NCI-H526 treated with DMSO at 0.1 percent for 48 hours (cell line): ENCODE measurements at places on chromosomes 2 and 18.

GRCh38 chr2:17736989-17737388 is 16.6 kb downstream of the SMC6 start:
- DNase-seq, result no peak

DNA sequence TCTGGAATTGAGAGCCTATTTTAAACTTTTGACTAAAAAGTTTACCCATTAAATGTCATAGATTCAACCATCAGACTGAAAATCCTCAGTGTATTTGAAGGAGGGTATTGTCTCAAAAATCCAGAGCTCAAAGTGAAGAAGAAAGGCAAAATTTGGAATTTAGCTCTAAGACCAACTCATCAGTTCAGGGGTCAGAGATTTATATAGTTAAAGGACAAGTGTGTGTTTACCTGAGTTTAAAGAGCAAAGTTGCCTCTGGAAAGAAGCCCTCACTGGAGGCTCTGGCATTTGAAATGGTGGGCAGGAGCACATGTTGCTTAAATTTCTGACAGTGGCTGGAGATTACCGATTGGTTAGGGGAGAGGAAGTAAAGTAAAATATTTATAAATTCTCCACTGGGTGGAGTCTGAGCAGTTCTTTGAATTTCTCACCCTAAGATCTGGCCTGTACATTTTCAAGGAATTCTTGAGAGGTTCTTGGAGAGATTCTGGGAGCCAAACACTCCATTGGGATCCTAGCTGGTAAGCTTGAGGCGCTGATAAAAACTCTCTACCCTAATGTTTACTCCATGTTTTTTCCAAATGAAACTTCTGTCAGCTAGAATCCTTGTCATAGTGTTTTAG is at the start of gene KYNU:
KYNU (plus strand) TSS at position 449 of the 623 bp plus-strand sequence. CDS start 7,704 bp downstream, outside the sequence.
- DNase-seq, result no peak

- no peak for DNase-seq
Observed at GRCh38 chr18:50190236-50190635, 4.7 kb downstream of the MYO5B start.

GRCh38 chr18:57125627-57126026 is 21.3 kb upstream of the BOD1L2 start:
- DNase-seq, result no peak

- no peak for DNase-seq
Observed at GRCh38 chr18:61334951-61335683, 1.9 kb downstream of the CDH20 start.

GRCh38 chr18:59065684-59066083 is 74.0 kb upstream of the SEC11C start:
- DNase-seq, result no peak

DNA sequence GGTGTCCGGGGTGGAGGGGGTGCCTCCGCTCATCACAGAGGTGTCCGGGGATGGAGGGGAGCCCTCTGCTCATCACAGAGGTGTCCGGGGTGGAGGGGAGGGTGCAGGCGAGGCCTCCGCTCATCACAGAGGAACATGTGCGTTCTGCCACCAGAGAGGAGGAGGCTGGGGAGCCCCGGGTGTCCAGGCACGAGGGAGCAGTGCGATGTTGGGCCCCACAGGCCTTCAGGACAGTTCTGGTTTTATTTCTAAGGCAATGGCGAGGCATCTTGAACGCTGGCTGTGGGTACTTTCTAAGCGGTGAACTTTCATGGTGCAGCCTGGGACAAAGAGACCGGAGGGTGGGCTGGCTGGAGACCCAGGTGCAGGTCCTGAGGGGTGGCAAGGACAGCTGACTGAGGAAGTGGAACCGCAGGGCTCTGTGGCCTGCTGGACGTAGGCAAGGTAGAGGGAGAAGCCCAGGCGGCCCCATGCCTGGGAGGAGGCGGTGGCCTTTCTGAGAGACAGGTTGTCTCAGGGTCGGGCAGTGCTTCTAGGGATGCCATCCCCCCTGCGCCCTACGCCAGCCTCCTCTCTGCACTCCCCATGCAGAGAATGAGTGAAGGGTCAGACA is 196.6 kb upstream of the SALL3 start:
- DNase-seq, result no peak

DNA sequence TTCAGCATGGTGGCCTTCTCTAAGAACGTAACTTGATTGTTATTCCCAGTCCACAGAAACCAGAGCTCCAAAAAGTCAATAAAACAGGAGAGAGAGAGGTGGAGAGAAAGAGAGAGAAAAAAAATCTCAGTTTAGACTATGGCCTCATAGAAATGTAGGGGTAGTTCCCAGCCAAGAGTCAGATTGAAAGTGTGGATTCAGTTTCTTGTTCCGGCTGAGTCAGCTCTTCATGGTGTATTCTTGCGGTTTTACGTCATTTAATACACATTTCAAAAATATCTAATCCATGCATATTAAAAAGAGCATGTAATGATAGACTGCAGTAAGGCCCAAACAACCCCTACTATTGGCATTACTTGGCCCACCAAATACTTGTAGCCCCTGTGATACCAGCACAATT is 303.9 kb downstream of the ETAA1 start:
- no peak for DNase-seq

- DNase-seq, result no peak
Observed at GRCh38 chr2:24544456-24545115, 53.5 kb downstream of the NCOA1 start.

DNA sequence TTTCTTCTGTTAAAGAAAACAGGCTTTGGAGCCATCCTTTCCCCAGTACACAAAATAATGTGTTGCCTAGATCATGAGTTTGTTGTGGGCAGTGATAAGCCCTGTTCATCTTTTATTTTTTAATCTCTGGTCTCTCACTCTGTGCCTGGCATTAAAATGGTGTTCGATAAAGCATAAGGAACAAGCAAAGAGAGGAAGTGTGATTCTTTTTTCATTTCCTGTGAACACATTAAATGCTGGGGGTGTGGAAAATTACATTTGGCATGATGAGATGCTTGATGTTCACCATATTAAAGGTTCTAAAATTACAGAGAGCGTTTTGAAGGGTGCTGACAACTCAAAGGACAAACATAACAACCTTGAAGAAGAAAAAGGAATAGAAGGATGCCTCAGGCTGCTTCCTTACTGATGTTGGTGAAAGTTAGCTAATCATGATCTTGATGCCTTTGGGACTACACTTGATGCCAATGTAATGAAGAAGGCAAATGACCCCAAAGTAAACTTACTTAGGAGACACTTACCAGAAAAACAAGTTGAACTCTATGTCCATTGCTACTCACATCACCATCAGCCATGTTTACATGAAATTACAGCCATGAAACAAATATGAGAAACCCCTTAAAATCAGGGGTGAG is 33.0 kb downstream of the TMEFF2 start:
- DNase-seq, result no peak

- no peak for DNase-seq
Observed at GRCh38 chr2:118059919-118060478, 28.3 kb upstream of the INSIG2 start.

GRCh38 chr2:173390036-173390435 is 35.4 kb downstream of the CDCA7 start:
- no peak for DNase-seq

DNA sequence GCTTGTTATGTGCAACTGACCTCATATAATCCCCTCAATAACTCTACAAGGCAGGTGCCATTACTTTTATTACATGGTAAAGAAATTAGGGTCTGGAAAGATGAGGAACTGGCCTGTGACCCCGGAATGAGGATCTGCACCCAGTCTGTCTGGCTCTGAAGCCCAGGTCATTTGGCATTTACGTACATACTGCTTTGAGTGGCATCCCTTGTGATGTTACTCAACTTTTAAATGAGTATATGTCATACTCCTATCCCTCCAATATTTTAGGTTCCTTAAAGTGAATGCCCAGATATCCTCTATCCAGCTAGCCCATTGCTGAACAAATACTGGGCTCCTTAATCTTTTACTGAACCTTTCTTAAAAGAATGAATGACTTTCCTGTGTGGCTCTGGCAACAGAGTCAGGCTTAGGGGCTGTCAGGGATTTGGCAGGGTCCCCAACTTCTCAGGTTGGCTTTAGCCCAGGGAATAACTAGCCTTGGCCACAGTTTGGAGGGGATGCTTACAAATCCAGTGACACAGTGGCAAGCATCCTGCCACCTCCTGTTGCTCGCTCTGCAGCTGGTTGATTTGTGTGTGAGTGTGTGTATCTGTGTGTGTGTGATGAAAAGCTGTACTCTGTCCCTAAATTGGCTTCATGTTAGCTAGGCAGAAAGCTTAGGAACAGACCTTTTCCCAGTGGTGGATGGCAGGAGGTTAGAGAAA is 3.4 kb upstream of the CXCR4 start:
- DNase-seq, result no peak

DNA sequence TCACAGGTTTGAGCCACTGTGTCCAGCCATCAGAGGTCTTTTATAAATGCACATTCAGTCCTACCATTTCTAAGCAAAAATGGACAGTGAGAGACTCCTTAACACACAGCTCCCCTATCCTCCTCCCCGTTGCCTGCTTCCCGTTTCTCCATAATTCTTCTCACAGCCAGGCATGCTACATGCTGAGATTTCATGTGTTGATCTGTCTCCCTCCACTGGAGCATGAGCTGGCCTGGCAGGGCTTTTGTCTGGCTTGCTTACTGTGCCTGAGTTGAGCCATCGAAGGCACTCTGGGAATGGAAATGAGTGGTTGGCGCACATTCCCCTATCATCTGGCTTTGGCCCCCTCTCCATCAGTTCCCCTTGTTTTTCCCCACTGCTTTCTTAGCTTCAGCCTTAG is 413.5 kb downstream of the PTPRM start:
- no peak for DNase-seq

GRCh38 chr18:32358075-32358474 is 112.6 kb downstream of the GAREM1 start:
- DNase-seq, result no peak

GRCh38 chr2:2708575-2709430 is 377.7 kb upstream of the MYT1L start:
- DNase-seq, result no peak

DNA sequence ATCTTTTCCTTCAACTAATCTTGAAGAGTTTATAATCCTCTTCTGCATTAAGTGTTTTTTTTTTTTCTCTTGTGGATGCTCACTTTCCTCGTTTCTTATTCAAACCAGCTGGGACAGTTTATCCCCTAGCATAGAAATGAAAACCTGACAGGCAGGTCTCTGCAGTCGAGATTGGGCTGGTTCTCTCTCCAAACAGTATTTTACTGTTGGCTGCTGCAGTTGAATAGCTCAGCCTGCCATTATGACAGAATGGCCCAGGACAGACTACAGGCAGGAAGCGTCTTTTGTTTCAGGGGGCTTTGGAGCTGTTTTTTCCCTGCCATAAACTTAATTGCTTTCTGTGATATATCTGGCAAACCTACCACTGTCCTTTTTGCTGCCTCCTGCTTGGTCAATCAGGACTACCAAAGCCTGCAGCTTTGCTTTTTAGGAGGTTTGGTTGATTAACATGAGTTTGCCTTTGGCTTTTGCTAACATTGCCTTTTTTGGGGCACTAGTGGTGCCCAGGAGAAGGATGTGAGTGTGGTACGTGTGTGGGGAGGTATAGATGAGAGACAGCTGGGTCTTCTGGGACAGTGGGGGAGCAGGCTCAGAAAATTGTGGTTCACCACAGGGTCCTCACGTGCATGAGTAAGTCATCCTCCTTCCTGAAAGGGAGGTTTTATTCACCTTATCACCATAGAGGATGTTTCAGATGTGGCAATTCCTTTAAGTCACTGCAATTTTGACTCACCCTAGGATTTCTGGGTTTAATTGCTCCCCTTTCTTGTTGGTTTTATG is 128.7 kb downstream of the LYPD6B start:
- DNase-seq, result no peak

DNA sequence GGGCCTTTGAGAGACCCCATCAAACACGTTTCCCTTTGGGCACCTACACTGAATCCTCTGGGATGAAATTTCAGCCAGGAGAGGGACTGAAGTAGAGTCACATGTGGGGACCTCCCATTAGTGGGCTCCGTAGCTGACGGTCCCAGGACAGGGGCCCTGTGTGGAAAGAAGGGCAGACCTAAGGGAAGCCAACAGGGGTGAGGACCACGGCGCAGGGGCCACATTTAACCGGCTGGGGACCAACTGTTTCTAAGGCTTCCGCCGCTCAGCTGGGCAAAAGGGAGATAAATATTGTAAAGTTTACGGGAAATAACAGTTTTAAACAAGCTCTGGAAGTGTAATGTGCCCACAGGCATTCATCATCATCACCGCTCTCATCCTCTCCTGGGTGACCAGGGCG is 42.7 kb downstream of the RRM2 start:
- DNase-seq, result no peak

DNA sequence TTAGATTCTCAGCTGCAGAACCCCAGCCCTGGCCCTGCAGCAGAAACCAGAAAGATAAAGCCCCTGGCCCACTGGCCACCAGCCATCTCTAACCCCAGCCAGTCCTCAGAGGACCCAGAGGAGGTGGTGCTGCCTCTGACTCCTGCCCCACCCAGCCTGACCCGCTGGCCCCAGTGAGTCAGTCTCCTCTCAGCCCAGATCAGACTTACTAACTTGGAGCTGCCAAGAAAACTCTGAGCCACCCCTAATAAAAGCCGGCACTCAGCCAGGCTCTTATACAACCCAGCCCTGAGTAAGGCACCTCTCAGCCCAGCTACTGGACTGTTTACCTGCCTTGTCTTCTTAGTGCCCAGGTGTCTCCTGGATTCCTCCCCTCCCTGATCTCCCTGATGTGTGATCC is 2.0 kb downstream of the SLC14A2 start:
- no peak for DNase-seq

GRCh38 chr2:16686641-16687040 is 21.0 kb upstream of the CYRIA start:
- DNase-seq, result no peak

DNA sequence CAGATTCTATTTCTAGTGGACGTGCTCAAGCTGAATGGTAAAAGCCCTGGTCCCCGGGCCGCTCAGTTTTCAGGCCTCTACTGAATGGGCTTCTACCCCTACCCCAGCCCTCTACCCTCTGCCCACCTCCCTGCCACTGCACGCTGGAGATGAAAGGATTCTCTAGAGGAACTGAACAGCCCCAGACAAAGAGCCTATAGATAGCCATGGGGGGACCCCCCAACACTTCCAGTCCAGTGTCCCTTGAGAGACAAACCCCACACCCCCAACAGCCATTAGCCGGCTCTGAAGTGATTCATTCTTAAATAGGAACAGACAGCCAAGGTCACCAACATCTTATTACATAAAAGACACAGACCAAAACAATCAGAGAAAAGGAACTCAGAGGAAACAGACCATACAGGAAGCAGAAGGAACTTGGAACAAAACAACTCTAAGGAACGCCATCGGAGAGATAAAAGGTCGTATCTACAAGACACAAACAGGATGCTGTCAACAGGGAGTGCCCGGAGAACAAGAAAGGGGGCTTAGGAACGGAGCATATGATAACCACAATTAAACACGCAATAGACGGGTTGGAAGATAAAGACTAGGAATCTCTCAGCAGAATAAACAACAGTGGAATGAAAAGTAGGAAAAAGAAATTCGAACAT is 23.5 kb downstream of the TMEM37 start:
- DNase-seq, result no peak

DNA sequence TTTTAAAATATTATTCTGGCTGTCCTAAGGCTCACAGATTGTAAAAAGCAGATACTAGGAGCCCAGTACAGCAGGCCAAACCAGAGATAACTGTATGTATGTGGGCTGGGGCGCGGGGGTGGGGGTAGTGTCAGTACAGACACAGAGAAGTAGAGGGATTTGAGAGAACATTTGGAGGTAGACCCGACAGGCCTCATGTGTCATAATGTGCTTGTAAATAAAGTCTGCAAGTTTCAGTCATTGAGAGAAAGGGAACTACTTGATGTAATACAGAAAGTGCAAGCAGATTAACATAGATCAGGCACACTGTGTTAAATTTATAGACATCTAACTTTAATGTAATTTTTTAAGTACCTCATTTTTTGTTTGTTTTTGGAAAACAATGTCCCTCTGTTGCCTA is 7.4 kb upstream of the POLI start:
- DNase-seq, result no peak
